Dermis blood vessel endothelial cell (primary cell): ENCODE measurements at places on chromosomes 1 and 21.
A peak's percentile ranks its signal among the peaks of the same experiment; 100 is the strongest.

GRCh38 chr1:53066891-53067738 is 5.1 kb downstream of the PODN start:
- no peak for DNase-seq

- no peak for DNase-seq
Measured at GRCh38 chr1:164706606-164706987, 147.6 kb downstream of the PBX1 start.

DNA sequence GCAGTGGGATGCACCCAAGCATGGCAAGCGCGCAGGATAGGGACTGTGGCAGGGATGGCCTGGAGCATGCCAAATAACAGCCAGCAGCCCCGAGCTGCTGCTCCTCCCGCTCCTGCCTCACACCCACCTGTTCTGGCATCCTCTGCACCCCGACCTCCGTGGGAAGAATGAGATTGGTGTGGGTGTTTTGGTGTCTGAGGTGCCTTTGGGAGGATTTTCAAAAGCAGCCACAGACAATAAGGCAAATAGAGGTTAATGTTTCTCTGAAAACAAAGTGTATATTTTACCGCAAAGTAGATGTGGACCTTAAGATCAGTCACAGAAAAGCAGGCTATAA is 35.5 kb downstream of the IGFN1 start:
- DNase-seq, result no peak

DNA sequence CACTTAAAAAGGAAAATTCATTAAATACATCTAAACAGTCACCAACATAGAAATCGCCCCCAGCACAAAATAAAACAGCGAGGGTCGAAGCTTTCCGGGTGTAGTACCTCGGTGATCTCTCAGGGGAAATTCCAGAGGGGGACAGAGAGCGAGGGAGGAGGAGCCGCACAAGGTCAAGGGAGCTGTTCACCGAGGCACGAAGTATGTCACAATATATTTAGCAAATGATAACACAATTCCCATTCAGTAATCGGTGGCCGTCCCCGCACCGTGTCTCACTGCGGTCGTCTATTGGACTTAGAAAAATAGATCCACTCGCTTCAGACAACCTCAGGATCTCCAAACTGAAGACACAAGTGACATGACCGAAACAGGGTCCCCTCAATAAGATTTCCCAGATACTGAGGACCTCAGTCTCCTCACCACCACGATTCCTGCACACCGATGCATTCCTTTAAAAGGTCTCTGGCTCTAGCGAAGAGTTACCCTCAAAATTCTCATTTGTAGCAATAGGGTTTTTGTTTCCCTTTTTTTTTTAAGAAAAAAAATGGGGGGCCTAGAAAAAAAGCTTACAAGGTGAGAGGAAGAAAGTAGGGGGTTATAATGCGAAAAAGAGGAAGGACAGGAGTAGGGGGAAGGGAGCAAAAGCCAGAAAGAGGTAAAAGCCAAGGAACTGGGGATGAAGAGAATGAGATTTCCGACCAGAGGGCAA is 1.1 kb downstream of the LPGAT1 start:
- peak; percentile 3 for DNase-seq

- DNase-seq, result no peak
Measured at GRCh38 chr1:204154568-204155255, 2.9 kb upstream of the ETNK2 start.

DNA sequence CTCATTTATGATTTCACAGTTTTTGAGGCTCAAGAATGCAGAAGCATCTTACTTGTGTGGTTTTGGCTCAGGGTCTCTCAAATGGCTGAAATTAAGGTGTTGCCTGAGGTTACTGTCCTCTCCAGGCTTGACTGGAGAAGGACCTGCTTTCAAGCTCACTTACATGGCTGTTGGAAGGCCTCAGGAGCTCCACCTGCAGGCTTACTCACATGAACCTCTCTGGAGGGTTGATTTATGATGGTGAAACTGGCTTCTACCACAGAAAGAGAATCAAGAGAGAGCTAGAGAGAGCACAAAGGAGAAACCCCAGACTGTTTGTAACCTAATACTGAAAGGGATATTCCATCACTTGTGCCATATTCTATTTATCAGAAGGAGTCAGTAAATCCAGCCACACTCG is 6.2 kb upstream of the KCNK2 start:
- peak; percentile 56 for DNase-seq

- no peak for DNase-seq
Measured at GRCh38 chr1:169087876-169088275, 18.6 kb upstream of the ATP1B1 start.

DNA sequence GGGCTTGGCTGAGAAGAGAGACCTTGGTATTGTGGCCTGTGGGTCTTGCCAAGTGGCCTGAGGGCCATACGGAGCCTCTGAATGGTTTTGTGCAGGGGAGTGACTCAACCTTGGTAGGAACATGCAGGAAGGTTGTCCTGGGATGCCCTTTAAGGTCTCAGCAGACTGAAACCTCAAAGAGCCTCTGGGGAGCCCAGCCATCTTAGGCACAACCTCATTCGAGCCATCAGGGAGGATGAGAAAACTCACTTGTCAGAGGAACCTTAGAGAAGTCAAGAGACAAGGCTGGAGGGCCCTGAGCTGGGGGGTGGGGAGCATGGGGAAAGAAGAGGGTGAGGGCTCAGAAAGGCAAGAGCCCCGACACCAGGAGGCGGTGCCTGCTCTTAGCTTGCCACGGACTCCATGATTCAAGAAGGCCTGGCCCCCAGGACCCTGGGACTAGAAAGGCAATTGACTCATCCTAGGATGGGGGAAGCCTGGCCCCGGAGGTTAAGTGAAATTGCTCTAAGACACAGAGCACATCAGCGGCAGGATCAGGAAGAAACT is 13.0 kb downstream of the IFI6 start:
- DNase-seq, result peak; percentile 23

GRCh38 chr1:89582571-89582970 is 50.3 kb upstream of the LRRC8C start:
- no peak for DNase-seq

DNA sequence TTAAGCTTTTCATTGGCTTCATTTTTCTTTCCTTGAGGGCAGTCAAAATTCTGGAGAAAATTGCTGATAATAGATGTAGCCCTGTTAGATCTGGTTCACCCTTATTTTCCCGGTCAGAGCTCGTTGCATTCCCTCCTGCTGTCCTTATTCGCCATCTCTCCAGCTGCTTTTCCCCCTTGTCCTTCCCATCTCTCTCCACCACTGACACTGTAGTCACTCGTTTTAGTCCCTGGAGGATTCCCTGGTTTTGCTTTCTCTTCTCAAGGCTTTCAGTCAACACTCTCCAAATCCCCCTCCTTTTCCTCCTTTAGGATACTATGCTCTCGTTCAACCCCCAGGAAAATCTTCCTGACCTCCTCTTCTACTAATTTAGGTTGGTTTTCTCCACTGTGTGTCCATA is 83.1 kb downstream of the C21orf91 start:
- DNase-seq, result no peak

GRCh38 chr1:206578068-206578977 is 33.9 kb downstream of the EIF2D start:
- DNase-seq, result peak; percentile 15

DNA sequence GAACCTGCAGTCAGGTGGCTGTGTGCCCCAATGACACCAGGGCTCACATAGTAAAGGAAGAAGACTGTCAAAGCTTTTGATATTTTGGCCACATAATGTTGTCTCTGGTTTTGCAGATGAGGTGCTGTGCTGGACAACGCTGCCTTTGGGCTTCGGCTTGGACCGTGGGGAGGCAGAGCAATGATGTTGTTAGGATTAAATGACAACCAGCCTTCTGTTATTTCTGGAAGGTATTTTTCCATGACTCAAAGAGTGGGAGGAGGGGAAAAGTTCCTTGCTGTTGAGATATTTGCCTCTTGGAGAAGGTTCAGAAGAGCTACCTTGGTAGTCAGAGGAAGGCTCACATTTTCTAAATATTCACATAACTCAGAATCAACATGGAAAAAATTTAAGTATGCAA is 187.3 kb upstream of the GALNT2 start:
- no peak for DNase-seq

GRCh38 chr1:115648717-115649691 is 7.2 kb downstream of the VANGL1 start:
- DNase-seq, result peak; percentile 33

GRCh38 chr21:46124083-46124925 is 26.4 kb downstream of the COL6A2 start:
- DNase-seq, result no peak

DNA sequence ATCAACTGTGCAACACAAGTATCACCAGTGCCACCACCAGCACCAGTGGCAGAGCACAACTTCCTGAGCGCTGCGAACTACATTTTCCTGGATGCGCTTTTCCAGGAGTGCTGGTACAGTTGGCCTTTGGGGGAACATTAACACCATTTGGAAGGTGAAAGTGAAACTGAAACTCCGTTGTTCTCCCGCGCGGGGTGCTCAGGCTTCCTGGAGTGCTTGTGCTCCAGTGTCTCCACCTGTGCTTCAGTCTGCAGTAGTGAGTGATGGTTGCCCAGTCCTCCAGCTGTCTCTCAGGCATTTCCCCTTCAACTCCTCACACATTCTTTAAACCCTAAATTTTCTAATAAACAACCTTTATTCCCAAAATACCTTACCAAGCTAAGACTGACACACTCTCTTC is 187.8 kb downstream of the LRRIQ3 start:
- no peak for DNase-seq

DNA sequence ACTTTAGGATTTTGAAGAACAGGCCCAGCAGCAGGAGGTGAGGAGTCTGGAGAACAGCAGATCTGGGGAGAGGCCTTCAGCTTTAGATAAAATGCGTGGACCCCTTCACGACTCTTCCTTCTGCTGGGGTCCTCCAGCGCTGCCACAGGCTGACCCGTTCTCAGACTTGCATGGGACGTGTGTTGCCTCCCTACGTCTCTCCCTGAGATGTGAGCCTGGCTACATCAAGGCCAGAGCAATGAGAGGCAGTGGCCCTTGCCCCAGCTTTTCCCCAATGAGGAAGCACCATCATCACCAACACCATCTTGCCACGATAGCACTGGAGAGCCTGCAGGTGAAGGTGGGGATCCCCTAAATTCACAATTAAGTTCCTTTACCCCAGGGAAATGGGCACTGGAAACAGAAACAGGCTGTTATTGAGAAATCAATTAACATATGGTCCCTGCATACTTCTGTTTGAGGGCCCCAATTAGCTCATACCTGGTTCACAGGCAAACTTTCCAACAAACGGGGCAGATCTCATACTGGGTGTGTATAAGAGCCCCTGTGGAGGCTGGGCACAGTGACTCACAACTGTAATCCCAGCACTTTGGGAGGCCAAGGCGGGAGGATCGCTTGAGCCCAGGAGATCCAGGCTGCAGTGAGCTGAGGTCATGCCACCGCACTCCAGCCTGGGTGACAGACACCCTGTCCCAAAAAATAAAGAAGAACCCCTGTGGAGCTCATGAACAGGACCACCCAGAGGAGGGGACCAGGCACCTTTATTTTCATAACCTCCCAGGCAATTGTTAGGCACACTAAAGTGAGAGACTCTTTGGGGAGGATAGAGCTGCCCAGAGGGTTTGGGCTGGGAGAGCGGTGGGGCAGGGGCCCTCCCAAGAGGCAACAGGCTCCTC is 12.1 kb upstream of the ADAMTSL4 start:
- DNase-seq, result no peak

GRCh38 chr1:8660411-8660828 is 157.0 kb downstream of the RERE start:
- DNase-seq, result peak; percentile 79

- DNase-seq, result peak; percentile 21
Measured at GRCh38 chr1:185284116-185284515, 32.9 kb downstream of the IVNS1ABP start.

GRCh38 chr1:206779638-206780037 is 7.3 kb upstream of the IL10 start:
- DNase-seq, result no peak

- no peak for DNase-seq
Measured at GRCh38 chr1:103336408-103336807, 189.1 kb upstream of the RNPC3 start.

- no peak for DNase-seq
Measured at GRCh38 chr21:44514746-44515358, 25.1 kb downstream of the KRTAP10-1 start.

GRCh38 chr1:33906156-33906555 is 42.3 kb downstream of the HMGB4 start:
- DNase-seq, result no peak

- DNase-seq, result no peak
Measured at GRCh38 chr1:53693339-53693738, 45.6 kb downstream of the GLIS1 start.

DNA sequence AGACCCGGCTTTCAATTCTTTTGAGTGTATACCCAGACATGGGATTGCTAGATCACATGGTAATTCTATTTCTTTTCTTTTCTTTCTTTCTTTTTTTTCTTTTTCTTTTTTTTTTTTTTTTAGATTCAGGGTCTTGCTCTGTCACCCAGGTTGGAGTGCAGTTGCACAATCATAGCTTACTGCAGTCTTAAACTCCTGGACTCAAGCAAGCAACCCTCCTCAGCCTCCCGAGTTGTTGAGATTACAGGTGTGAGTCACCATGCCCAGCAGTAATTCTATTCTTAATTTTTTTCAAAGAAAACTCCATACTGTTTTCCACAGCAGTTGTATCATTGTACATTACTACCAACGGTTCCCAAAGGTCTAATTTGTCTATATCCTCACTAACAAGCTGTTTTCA is 13.5 kb upstream of the RNF186 start:
- DNase-seq, result no peak

DNA sequence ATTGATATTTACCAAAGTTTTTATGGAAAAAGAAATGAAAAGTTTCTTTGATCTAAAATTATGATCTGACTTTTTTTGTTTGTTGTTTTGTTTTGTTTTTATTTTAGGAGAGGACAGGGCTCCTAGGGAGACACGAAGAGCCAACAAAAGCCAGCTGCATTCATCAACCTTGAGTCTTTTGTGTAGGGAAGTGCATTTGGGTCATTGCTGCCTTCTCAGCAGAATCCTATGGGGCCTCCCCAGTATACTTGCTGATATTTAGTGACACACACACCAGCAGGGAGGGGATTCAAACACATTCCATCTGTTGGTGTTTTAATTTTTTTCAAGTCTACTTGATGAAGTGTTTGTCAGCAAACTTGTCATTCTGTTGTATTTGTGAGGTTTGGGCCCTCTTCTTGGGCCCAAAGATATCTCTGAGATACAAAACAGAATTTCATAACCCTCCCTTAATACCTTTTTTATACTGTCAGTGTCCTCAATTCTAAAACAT is 203.5 kb downstream of the NTNG1 start:
- DNase-seq, result no peak
